ENCODE measurements at places on chromosomes 6 and 20.

GRCh38 chr20:49510562-49511122 is 28.2 kb upstream of the KCNB1 start:
- no peak for DNase-seq

DNA sequence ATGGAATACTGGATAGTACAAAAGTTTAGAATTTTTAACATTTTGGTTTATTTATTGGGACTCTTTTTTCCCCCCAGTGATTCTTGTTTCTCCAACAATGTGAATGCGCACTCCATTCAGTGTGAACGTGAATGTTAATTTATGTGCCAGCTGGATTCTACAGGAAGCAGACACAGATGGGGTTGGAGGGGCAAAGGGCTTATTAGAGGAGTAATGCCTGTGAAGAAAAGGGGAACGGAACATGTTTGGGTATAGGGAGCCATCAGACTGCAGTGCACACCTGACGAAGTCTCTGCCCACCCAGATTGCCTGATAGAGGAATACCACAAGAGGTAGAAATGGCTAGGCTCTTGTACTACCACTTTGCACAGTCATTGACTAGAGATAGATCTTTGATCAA is 48.2 kb downstream of the PTPRA start:
- no peak for DNase-seq

GRCh38 chr20:14219801-14220461 is 117.5 kb downstream of the FLRT3 start:
- no peak for DNase-seq

GRCh38 chr20:8996817-8997512 is 71.9 kb upstream of the PLCB4 start:
- no peak for DNase-seq

GRCh38 chr6:19368511-19368910 is 468.7 kb upstream of the ID4 start:
- no peak for DNase-seq

GRCh38 chr6:159213405-159213804 is 44.2 kb downstream of the FNDC1 start:
- DNase-seq = no peak

DNA sequence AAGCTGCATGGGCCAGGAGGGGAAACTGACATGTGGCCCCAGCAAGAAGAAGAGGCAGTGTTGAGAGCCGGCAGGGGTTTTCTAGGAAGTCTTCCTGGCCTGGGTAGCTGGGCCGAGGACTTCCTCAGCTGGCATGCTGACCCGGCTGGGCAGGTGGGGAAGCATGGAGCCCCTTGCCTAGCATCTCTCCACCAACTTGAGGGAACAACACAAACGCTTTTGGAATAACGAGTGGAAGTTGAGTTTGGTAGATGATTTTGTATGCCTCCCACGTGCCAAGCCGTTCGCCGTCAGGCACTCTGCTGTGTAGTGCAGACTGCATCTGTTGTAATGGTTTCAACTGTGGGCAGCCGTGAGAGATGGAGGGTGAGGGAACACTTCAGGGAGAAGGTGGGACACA is 7.3 kb downstream of the TMEM181 start:
- no peak for DNase-seq

DNA sequence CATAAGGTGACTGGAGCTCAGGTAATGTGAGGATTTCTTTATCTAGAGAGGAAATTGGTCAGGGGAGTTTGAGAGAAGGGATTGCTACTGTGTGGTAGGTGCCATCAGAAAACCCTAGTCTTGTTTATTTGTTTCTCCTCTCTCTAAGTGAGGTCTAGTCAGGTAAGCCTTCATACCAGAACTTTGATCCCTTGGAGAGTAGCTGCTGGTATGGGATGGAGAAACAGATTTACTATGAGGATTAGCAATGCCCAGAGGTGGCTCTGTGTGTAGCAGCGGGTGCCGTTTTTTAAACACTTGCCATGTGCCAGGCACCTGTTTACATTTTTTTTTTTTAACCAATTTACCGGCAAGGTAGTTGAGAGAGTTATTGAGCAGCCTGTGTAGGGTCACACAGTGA is 19.5 kb downstream of the CMTR1 start:
- no peak for DNase-seq

GRCh38 chr6:159646733-159647132 is 46.3 kb downstream of the SOD2 start:
- no peak for DNase-seq

- no peak for DNase-seq
Measured at GRCh38 chr20:41903586-41903985, 285.4 kb upstream of the CHD6 start.

DNA sequence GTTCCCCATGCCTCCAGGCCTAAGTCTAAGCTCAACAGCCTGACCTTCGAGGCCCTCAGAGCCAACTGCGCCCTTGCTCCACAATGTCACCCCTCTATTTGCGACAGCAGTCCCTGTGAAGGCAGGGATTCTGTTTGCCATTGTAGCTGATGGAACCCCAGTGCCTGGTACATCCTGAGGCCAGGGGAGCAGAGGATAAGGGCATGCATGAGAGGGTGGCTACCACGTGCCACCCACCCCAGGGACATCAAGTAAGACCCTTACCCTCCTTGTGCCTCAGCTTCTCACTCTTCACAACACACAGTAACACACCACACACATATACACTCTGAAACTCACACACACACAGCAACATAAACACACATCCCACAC is 20.0 kb upstream of the SIRPA start:
- no peak for DNase-seq

GRCh38 chr6:36701401-36701991 is 3.9 kb downstream of the RAB44 start:
- no peak for DNase-seq

GRCh38 chr6:134003542-134003951 is 48.9 kb downstream of the SLC2A12 start:
- no peak for DNase-seq

GRCh38 chr6:169859978-169860703 is 108.7 kb downstream of the ERMARD start:
- DNase-seq = no peak

DNA sequence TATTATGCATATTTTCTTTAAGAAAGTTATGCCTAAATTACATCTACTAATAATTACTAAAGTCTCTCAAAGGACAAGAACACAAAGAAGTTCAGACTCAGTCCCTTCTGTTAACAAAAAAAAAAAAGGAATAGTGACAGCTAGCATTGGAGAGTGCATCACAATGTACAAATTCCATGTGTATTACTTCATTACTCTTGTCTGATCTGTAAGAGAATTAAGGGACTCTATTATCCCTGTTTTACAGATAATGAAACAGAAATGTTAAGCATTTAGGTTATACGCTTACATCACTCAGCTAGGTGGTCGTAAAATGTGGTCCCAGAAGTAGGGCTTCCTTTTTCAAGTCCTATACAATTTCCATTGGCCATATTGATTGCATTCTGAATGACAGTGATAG is 17.2 kb upstream of the VNN1 start:
- DNase-seq = no peak

- DNase-seq = no peak
Measured at GRCh38 chr20:6637160-6637579, 130.3 kb upstream of the BMP2 start.

- DNase-seq = no peak
Measured at GRCh38 chr20:8067082-8067481, 47.5 kb upstream of the TMX4 start.

DNA sequence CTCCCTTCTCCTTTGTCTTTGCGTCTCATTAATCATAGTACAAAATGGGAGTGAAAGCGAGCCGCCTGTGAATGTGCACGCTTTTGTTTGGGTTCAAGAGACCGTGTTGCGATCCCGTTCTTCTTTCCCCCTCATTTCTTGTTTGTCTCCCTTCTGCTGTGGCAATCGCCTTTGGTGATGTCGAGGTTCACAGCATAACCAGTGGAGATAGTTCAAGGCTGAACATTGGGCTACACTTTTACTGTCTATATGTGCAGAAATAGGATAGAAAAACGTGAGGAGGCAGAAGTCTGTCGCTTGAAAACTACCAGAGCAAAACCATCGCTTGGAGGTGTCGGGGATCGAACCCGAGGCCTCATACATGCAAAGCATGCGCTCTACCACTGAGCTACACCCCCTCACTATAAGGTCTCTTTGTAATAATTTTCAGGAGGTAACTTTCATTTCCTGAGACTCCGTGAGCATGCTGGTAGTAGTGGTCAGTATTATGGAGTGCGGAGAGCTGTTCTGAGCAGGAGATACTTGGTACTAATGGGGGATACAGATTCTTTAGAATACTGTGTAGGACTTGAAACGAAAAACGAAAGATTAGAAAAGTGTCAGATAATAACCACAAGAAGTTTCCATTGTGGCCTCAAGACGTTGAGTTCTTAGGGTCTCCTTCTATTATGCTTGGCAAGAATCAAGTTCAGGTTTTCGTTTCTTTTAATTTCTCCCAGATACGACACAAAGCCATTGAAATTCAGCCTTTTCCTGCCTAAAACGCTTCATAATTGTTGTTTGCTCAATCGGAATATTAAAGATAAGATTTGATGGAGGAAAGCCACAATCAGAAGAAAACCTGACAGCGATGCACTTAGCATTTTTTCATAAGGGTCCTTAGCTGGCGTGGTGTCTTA is 106.6 kb downstream of the TRIM27 start:
- DNase-seq = no peak

GRCh38 chr20:63767886-63768285 is 28.3 kb downstream of the SLC2A4RG start:
- no peak for DNase-seq

DNA sequence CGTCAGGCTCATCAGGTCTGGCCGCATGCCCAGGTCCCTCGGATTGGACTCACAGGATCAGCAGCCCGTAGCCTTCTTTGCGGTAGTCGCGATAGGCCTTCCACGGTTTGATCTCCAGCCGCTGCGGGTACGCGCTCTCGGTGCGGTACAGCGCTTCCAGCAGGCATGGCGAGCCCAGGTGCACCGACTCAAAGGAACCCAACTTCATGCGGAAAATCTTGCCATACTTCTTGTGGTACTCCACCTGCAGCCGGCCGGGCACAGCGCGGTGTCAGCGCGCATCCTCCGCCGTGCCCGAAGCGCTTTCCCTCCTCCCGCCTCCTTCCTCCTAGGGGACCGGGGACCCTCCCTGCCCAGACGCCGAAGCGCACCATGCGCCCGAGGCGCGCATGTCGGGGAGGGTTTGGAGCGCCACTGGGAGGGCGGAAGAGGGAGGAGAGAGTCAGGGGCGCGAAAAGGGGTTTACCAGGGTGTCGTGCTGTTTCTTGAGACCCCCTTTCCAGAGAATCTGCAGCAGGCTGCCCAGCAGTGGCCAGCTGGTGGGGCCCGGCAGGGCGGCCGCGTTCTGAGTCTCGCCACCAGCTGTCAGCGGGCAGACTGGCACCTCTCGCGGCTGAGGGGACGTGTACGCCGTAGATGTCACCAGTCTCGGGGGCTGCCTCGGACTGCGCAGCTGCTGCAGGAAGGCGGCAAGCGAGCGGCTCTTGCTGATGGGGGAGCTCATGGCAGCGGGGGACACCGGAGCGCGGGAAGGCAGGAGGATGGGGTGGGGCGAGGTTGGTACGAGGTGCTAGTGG is 732 bp downstream of the CYP24A1 start:
- no peak for DNase-seq

- no peak for DNase-seq
Measured at GRCh38 chr20:19210391-19211155, 1.9 kb upstream of the SLC24A3 start.

- DNase-seq = no peak
Measured at GRCh38 chr6:122995921-122996793, at the start of gene CLVS2. Gene CLVS2, plus strand, starts transcription at chr6:122996235. Its CDS starts 1,543 bp downstream, at chr6:122997778.

- no peak for DNase-seq
Measured at GRCh38 chr6:112649853-112650252, 302.7 kb downstream of the RFPL4B start.

- DNase-seq = no peak
Measured at GRCh38 chr6:148971031-148971927, 224.4 kb downstream of the UST start.

DNA sequence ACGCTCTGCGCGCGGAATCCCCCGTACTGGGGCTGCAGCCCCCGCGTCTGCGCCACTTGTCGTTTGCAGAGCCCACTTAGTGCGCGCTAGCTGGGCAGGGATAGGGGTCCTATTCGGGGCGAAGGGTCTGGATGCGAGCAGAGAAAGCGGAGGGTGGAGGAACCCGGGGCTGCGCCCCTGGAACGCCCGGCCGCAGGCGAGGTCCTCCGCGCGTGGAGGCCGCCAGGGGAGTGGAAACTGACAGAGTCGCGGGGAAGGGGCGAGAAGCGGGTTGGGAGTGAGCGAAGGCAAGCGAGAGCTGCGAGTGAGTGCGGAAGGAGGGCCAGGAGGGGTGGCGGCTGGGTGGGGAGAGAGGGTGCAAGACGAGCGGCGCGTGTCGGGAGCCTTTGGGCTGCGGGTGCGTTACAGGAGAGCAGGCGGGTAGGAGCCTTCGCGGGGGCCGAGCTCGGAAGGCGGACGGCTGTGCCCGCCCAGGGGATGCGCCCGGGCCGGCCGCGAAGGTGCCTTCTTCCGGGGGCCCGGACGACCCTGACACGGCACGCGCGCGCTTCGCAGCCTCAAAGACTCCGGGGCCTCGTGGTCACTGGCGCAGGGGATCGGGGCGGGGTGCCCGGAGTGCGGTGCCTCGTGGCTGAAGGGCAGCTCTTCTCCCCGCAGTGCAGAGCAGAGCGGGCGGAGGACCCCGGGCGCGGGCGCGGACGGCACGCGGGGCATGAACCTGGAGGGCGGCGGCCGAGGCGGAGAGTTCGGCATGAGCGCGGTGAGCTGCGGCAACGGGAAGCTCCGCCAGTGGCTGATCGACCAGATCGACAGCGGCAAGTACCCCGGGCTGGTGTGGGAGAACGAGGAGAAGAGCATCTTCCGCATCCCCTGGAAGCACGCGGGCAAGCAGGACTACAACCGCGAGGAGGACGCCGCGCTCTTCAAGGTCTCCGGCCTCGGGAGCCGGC is 1.2 kb downstream of the IRF4 start:
- no peak for DNase-seq

DNA sequence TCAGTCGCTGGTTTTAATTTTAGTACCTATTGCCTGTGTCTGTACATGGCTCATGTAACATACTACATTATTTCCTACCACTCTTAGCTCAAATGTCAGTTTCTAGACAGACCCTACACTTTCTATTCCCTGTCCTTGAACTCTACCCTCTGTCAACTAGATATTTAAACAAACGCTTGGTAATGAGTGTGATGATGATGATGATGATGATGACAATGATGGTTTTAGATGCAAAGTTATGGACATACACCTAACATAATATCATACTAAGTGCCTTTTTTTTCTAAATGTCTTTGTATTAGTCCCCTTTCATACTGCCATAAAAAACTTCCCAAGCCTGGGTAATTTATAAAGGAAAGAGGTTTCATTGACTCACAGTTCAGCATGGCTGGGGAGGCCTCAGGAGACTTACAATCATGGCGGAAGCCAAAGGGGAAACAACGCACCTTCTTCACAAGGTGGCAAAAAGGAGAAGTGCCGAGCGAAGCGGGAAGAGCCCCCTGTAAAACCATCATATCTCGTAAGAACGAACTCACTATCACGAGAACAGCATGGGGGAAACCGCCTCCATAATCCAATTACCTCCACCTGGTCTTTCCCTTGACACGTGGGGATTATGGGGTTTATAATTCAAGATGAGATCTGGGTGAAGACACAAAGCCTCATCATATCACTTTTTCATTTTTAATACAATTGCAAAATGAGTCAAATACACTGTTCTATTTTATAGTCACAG is 87.1 kb downstream of the IBTK start:
- no peak for DNase-seq

GRCh38 chr6:151142676-151143075 is 97.1 kb upstream of the AKAP12 start:
- DNase-seq = no peak

GRCh38 chr20:25279403-25279802 is 31.5 kb downstream of the PYGB start:
- DNase-seq = no peak

GRCh38 chr6:26332408-26332807 is 32.6 kb upstream of the BTN3A2 start:
- no peak for DNase-seq
